ENCODE measurements at places on chromosomes 5 and 9.

DNA sequence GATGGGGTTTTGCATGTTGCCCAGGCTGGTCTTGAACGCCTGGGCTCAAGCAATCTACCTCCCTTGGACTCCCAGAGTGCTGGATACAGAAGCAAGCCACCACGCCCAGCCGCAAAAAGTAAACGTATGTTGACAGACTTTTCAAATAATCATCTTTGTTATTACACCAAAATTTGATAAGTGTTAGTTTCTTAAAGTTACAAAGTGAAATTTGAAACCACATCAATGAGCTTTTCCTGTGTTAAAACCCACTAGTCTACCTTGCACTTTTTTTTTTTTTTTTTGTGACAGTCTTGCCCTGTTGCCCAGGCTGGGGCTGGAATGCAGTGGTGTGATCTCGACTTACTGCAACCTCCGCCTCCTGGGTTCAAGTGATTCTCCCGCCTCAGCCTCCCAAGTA is 29.9 kb downstream of the SPACA9 start:
- no peak for DNase-seq

DNA sequence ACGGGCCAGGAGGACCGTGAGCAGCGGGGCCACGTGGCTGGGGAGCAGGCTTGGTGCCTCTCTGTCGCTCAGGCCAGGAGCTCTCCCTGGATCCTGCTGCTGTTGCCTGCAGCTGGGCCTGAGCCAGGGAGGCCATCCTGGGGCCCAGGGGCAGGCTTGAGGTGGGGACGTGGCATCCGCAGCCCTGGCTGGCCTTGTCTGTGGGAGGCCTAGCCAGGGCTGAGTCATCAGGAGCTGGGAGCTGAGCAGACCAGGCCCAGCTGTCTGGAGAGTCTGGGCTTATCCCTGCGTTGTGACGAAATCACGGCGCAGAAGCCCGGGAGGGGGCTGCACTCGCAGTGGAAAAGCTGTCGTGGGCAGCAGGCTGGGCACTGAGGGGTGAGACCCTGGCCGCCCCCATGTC is 138.8 kb upstream of the COL5A1 start:
- peak; percentile 96 for DNase-seq

DNA sequence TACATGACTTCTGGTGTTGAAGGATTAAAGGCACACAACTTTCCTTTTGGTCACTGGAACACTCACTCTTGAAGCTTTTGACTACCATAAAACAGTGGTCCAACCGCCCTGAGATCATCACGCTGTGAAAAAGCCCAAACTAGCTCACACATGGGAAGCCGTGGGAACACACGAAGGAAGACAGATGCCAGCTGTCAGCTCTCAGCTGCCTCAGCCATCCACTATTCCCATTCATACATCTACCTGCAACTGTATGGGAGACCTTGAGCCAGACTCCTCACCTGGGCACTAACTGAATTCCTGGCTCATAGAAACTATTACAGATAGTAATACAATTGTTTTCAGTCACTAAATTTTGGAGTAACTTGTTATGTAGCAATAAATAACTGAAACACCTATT is 246.1 kb downstream of the MSX2 start:
- DNase-seq = no peak

GRCh38 chr5:113846941-113847340 is 333.4 kb downstream of the YTHDC2 start:
- no peak for DNase-seq

GRCh38 chr5:124132843-124133242 is 613.6 kb downstream of the ZNF608 start:
- no peak for DNase-seq

- DNase-seq = peak; percentile 54
Measured at GRCh38 chr5:84301535-84301934, 83.1 kb downstream of the EDIL3 start.

DNA sequence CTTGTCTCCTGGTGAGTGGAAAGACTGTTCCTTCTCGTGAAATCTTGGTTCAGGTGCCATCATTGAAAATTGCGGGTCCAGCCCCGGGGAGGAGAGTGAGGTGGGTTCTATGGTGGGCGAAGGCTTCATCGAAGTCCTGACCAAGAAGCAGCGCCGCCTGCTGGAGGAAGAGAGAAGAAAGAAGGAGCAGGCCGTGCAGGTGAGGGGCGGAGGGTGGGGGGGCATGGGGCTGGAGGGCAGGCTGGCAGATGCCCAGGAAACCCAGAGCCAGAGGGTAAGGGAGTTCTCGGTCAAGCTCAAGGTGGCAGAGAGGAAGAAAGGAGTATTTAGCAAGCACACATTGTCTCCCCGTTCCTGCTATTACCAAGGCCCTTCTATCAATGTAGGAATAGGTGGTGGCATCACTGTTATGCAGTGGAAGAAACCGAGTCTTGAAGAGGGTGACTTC is 24.3 kb upstream of the POMT1 start:
- DNase-seq = no peak

DNA sequence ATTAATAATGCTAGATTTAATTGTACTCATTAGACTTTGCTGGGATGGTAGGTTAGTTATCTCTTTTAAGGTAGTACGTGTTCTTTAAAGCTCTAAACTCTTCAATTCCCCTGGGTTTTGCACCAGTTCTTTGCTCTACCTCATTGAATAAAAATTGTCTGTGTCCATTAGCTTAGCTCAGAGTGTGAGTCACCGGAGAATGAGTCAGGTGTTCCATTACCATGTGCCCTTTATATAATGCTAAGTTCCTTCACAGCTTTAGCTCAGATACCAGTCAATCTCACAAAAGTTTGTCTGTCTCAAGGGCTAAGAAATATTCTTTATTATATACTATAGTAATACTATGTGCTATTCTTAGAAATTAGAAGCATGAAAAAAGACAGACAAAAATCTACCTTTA is 339.4 kb downstream of the PRELID2 start:
- peak; percentile 90 for DNase-seq

- no peak for DNase-seq
Measured at GRCh38 chr9:107218829-107219485, 64.1 kb upstream of the RAD23B start.

DNA sequence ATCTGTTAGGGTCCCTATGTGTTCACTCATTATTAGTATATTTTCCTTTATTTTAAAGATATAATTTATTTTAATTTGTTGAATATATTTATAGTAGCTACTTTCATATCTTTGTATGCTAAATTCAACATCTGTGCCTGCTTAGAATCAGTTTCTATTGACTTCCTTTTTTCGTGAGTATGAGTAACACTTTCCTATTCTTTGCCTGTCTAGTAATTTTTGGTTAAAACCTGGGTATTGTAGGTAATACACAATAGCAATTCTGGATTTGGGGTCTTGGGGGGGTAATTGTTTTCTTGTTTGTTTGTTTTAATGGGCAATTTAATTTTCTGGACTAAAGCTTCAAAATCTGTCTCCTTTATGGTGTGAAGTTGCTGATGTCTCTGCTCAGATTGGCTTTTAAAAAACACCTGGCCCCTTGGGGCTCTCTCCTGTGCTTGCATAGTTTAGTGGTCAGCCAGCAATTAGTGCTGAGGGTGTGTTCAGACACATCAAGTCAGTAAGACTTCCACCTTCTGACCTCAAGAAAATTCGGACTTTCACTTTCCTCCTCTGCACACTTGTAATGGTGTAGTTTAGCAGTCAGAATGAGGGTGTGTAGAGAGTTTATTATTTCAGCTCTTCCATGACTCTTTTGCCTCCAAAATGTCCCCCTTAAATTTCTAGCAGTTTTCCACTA is 124.4 kb upstream of the MAP1B start:
- DNase-seq = no peak

DNA sequence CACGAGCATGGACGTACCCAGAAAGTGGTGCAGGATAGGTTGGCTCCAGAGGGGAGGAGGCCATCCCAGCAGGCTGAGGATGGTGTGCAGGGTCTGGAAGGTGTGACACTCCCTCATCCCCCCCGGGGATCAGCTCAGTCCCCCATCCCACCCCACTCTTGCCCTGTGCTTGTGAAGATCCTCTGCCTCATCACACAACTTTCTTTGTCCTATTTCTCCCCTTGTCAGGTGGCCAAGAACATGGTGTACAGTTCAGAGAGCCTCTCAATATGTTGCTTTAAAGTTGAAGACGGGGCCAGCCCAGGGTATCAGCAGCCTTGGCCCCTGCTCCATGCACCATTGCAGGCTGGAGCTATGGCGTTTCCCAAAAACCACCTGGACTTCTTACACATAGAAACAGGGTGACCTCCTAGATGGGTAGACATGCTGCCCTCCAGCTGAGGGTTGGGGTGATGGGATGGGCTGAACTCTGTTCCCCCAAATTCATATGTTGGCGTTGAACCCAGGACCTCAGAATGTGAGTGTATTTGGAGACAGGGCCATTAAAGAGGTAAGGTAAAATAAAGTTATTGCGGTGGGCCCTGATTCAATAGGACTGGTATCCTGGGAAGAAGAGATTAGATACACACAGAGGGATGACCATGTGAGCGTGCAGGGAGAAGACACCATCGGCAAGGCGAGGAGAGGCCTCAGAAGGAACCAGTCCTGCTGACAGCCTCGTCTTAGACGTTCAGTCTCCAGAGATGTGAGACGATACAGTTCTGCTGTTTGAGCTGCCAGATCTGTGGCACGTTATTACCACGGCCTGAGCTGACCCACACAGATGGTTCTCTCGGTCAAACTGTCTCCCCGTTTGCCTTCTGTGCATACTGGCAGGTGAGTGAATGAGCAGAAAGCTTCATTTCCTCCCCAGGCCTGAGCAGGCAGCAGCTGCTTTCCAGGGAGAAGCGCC is 272.5 kb downstream of the GADD45G start:
- DNase-seq = no peak

- DNase-seq = no peak
Measured at GRCh38 chr9:116491659-116492058, 195.4 kb upstream of the TRIM32 start.

GRCh38 chr5:160547061-160547460 is 125.4 kb downstream of the PTTG1 start:
- DNase-seq = no peak

DNA sequence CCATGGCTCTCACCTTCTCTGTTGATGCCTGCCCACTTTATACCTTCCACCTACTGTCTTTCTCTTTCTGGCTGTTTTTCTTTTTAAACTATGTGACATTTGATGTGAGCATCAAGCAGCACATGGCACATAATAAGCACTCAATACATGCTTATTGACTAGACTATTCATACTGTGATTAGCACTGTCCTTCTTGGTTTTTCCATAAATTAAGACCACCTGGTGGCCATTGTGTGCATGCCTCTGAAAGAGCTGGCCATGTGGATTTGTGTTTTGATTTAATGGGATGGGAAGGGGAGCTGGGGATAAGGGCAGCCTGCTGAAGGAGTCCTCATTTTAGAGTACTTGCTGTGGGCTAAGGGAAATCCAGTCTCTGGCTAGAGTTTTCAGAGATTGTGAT is 79.4 kb downstream of the ARHGEF28 start:
- DNase-seq = no peak

DNA sequence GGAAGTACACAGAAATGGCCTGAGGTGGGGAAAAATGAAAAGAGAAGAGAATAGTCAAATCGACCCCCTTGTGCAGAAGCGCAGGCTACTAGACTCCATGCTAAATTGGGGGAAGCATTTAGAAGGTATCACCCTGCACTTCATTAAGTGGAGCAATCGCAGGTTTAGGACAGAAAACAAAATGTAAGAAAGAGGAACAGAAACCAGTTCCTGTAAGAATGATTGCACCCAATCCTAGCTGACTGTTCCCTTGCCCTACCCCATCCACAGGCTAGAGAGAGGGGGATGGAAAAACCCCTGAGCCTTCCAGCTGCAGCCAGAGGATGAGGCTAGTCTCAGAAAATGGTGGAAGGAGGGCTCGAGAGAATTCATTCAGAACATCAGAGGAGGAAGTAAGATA is 23.9 kb upstream of the PPP1R2B start:
- no peak for DNase-seq

- no peak for DNase-seq
Measured at GRCh38 chr9:137457406-137458193, 1.5 kb downstream of the NSMF start.

GRCh38 chr5:151587796-151588555 is 3.2 kb downstream of the FAT2 start:
- DNase-seq = no peak

- peak; percentile 45 for DNase-seq
Measured at GRCh38 chr9:35070823-35071813, 1.3 kb downstream of the VCP start.

GRCh38 chr5:95969651-95970358 is 8.2 kb upstream of the ELL2 start:
- DNase-seq = no peak

GRCh38 chr9:14981291-14981950 is 71.2 kb upstream of the FREM1 start:
- DNase-seq = no peak

DNA sequence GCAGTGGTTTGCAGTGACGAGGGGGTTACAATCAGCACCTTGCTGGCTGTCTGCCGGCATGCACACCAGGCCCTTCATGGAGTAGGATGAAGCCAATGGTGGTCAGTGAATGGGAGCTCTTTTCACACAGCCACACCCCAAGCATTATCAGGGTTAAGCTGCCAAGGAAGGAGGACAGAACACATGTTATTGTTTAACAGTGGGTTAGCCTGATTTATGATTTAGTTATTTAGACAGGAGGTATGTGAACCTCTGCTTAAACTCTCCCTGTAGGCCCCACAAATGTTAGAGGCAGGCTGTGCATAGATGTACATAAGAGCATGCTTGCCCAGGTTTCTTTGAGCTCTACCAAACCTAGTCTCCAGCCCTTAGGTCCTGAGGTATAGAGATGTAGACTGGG is 262.9 kb downstream of the SPOCK1 start:
- DNase-seq = no peak

GRCh38 chr5:51566953-51567352 is 183.7 kb downstream of the ISL1 start:
- DNase-seq = no peak

- no peak for DNase-seq
Measured at GRCh38 chr5:127280491-127281220, 9.9 kb upstream of the MEGF10 start.

- no peak for DNase-seq
Measured at GRCh38 chr5:21168557-21168956, 1180.6 kb upstream of the CDH18 start.

- no peak for DNase-seq
Measured at GRCh38 chr5:59326596-59326995, 566.9 kb downstream of the PDE4D start.

DNA sequence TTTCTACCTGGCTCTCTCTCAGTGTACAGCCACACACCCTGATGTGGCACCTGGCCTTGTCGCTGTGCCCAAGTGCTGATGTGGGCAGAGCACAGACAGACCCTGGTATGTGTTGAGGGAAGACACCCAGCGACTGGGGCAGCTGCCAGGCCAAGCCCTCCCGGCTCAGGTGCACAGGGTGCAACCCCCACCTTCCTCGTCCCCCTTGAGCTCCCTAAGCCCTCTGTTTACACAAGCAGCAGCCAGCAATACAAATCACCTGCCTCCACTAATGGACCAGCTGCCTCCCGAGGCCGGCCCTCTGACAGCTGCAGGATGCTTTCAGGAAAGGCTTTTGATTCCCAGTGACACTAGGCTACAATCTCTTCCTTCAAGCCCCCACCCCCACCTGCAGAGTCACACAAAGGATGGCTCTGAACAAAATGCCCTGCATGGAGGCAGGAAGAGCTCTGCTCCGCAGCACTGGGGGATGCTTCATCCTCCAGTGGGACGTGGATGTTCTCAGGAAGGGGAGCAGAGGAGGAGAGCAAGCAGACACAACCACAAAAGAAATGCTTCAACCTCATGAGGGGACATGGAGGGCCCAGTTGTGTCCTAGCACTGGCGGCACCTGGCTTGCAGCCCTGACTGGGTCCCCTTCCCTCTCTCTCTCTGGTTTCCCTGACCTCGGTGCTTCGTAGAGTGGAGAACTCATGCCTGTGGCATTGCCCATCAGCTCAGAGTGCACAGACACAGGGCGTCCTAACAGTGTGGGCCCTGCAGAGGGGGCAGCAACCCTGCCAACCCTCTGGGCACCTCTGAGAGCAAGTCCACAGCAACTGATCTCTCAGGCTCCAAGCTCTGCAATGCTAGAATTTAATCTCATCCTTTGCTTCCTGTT is 140.8 kb downstream of the BARX1 start:
- DNase-seq = no peak

Measured in A172 (cell line).